ENCODE measurements at places on chromosomes 2 and 18.

DNA sequence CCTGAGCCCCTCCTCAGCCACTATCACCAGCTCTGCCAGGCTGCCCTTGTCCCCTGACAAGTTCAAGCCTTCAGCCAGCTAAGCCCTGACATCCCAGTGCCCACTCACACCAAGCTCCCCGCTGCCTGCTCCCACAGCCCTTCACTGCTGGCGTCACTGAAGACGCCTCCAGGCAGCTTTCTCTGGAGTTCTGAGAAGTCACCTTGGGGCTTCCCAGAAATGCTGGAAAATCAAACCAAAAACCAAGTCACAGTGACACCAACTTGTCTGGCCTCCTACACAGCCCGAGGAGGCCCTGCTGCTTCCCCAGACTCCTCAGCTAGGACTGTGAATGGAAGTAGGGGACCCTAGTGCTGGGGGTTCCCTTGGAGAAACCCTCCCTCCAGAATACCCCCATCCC lies 2.2 kb upstream of the TNS1 start:
- no peak for DNase-seq

DNA sequence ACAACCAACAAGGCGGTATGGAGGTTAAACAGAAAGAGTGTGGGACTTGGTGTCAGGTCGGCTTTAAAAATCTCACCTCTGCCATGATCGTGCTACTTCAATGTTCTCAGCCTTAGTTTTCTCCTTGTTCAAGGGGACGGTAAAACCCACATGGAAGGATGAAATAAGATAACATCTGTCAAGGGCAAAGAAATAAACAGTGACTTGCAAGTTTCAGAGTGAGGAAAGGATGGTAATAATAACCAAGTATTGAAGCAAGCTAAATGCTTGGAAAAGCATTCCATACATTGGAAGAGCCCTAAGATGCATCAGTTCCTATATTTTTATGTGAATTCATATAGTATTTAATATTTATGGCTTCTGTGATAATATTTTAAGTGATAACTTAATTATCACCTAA lies 29.8 kb upstream of the LMAN1 start:
- DNase-seq = no peak

DNA sequence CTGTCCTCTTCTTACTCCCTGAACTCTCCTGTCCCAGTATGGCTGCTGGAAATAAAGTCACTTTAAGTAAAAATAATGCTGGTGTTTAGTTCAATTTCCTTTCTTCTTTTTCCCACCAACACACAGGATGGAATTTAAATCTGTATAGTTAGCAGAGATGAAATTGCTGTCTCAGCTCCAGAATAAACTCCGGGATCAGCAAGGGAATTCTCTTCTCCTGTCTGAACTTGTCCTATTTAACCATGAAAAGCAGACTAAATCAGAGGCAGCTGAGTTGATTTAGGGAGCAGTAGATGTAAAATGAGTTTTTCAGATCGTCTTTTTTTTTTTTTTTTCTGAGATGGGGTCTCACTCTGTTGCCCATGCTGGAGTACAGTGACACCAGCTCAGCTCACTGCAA lies 25.9 kb downstream of the TTLL4 start:
- DNase-seq = no peak

DNA sequence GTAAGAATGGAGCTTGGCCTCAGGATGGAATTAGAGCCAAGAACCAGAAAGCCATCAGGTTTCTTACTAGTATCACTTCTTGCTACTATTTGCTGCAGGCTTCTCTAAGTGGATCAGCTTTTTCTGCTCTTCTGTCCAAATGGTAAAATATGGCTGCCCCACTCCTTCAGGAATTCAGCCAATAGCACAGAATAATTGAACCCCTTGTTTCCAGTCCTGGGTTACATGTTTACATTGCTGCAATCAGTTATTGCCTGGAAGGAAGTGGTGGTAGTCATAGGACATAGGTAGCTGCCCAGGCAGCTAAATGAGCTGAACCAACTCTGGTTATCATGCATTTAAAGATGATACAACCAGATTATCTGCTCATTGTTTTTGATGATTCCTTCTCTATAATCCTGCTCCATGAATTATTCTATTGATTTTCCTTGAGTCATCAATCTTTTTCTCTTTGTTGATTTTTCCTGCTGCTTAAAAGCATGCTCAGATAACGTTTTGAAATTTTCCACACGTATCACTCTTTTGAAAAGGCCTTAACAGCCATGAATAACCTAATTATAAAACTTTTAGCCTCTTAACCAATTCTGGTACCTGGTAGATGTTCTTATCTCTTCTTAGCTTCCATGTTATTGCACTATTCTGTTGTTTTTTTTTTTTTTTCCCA lies 12.6 kb downstream of the AGPS start:
- DNase-seq = no peak

DNA sequence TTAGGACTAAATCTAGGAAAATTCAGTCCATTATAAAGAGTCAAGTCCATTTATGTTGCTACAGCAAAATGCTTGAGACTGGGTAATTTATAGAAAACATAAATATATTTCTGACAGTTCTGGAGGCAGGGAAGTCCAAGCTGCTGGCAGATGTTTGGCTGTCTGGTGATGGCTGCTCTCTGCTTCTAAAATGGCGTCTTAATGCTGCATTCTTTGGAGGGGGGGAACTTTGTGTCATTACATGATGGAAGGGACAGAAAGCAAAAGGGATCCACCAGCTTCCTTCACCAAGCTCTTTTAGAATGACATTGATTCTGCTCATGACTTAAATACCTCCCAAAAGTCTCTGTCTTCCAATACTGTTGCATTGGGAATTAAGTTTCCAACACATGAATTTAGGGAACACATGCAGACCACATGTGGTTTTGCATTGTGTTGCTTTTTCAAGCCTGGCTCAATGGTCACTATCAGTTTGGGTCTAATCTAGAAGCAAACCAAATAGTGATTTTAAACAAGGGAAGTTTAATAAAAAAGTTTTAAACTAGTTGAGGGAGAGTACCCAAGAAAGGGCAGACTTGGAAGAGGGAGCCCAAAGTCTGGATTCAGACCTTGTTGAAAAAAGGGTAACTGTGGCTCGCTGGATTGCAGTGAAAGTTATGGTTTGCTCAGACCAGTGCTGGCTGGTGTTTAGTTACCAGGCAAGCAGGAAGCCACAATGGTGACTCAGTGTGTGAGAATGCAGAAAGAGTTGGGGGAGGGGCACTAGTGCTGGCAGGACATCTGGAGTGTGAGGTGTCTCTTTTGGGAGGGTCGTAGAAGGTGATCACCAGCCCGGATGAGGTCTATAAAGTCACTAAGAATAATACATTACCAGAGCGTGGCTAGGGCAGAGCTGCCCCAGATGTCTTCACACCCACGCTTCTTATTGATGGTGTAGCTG lies 30.8 kb downstream of the C18orf54 start:
- peak; percentile 90 for DNase-seq

GRCh38 chr2:109158237-109158636 lies 29.2 kb downstream of the SH3RF3 start:
- DNase-seq = no peak

DNA sequence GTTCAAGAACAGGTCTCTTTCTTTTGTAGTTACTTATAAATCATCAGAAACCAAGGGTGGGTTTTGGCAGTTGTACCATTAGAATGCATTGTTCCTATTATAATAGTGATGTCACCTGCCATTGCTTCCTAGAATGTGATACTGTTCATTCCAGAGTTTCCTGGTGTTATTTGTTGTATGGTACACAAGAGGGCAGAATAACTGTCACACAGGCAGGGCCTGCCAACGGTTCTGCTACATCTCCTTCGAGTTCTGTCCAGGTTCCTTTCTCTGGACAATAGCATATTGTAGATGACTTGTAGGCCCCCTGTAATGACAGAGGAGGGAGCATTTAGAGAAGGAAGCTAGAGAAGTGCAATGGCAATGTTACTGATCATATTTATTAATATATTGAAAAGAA lies 98.3 kb downstream of the KLHL14 start:
- no peak for DNase-seq

DNA sequence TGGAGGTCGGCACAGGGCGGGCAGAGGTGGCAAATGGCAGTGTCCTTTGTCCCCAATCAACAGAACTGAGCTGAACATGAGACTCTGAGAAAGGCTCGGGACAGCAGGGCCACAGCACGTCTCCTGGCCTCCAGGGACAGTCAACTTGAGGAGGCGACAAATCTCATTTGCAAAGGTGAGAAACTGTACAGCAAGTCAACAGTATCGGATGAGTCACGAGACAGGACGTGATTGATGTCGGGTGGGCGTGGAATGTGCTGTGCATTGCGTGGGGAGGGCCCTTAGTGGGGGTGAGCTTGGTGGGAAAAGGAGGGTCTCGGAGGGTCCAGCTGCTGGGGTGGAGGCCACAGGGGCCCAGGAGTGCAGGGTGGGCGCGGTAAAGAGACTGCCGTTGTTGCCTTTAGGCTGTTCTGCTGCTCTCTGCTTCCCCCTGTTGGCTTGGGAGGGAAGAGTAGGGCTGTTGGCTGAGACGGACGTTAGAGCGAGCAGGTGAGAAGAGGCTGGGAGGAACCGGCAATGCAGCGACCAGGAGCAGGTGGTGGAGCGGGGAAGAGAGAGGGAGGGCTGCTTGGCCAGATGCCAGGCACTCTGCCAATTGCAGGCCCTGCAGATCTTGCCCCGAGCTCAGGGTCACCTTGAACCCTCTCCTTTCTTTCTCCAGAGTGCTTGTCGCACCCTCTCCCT lies 164.3 kb downstream of the BCL2 start:
- no peak for DNase-seq

DNA sequence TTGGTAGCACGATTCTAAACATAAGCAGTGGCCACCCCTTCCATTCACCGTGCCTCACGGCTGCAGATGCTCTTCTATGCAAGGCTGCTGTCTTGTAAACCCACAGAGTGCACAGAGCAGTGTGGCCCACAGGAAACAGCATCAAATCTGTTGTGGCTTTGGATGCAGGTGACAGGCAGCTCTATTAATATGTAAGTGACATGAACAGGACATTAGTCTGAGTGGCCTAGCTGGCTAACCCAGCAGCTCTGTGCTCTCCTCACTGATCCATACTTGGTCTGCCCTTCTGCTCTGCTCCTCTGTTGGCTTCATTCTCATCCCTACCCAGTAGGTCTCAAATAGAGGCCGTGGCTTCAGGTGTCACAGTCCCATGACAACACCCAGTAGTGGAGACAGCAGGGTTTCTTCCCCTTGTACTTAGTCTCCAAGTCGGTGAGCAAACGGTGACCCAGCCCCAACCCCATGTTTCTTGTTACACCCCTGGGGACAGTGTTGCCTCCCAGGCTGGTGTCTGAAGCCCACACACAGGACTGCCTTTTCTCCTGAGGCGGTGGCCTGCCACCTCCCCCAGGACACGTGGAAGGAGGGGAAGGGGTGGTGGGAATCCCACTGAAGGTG lies 5.8 kb downstream of the SH3RF3 start:
- no peak for DNase-seq

DNA sequence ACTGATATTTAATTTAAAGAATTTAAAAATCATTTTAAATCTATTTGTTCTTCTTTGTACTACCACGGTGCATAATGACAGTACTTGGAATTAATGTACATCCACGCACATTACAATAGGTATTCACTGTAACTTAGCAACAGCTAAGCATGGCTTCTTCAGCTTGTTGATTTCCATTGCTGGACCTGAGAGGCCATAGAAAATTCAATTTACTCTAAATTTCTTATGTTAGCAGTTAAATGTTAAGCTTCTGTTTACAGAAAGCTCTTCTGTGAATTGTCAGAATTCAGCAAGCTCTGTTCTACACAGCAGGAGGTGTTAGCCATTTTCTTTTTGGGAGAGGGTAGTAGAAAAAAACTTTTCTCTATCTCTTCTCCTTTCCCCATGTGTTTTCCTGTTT lies 1149.3 kb upstream of the CDH2 start:
- no peak for DNase-seq

GRCh38 chr2:205885492-205886099 lies 200.4 kb downstream of the INO80D start:
- DNase-seq = peak; percentile 79

DNA sequence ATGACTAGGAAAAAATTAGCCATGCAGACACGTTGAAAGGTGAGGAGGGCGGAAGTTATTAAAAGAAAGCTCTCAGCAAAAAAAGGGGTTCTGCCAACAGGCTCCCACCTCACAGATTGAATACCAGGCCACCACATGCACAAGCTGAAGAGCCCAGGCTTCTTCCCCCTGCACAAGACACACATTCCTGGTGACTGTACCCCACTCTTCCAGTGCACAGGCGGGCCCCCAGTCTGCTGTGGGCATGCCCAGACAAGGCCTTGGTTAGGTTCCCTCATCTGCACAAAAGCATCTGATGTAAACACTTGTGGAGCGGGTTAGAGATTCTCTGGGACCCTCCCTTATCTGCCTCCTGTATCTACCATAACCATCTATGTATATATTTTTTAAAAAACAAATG lies 81.7 kb downstream of the AGPS start:
- no peak for DNase-seq

DNA sequence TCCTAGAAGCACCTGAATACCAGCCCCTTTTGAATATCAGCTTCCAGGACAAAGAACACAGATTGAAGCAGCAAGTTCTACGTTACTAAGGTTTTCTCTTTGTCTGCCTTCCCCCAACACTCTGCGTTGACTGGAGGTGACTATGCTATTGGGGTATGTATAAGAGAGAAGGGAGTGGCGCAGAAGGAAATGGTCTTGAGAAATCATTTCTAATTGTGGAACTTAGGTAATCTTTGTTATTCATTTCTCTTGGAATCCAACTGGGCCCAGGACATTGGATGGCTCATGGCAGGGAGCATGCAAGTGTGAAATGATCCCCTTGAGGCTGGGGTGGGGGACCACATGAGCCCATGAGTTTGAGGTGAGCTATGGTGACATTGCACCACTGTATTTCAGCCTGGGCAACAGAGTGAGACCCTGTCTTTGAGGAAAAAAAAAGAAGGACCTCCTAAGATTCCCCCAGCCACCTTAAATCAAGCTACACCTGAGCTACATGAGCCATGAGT lies 29.7 kb downstream of the XDH start:
- peak; percentile 95 for DNase-seq

DNA sequence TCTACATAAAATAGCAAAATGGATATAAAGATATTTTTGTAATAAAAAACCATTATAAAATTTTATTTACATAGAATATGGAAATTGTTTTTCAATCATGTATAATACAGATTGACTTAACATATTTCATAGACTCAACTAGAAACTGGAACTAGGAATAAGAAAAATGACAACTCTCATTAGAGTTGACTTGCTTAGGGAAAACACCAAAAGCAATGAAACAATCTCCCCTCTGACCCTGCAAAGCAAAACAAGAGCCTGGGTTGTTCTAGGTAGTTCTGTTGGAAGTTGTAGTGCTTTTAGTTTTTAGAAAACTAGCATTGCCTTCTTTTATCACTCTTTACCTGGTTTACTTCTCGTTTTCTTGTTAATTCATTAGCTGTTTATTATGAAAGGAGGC lies 32.2 kb upstream of the MTIF2 start:
- no peak for DNase-seq
